ENCODE measurements at places on chromosomes 7 and 10.

DNA sequence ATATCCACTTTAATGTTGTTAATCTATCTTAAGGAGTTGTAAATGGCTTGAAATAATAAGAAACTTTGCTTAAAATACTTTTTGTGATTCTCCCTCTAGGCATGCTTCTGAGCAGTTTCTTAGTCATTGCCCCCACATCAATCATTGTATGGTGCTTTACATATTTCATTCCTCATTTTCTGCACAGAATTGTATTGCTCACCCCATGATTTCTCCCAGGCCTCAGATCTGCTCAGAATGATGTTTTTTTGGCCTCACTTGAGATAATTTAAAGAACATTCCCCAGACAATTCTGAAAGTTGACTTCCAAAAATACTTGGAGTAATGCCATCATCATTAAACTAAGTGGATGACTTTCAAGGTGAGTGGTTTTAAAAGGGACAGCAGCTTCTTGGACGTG lies 82.1 kb upstream of the PRPS1L1 start:
- no peak for DNase-seq

DNA sequence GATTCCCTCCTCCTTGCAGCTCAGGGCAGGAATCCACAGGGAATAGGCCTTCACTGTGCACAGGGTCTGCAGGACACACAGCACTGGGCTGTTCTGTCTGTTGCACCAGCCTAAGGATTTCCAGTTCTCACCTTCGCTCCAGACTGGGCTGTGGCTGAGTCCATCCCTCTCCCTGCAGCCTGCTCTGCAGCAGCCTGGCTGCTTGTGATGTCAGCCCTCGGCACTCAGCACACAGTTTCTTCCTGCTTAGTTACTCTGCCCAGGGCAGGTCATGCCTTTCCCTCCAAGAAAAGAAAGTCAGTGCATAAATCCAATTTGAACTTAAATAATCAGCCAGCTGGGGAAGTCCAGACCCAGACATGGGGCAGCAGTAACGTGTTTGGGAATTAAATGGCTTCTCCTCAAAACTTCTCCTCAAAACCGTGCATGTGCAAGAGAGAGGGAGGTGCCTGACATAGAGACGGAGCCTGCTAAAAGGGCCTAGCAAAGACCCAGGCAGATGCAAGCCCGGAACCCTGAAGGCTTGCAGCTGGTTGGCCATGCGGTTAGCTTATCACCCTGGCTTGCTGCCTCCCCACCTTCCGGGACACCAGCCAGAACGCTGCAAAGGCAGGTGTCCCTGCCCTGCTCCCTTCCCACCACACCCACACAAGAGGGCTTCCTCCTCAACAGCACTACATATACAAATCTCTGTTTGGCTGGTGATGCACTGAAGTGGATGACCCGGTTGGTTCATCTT lies 10.9 kb upstream of the GDF2 start:
- DNase-seq = no peak

- DNase-seq = no peak
Observed at GRCh38 chr7:39651265-39651664, 27.9 kb downstream of the RALA start.

DNA sequence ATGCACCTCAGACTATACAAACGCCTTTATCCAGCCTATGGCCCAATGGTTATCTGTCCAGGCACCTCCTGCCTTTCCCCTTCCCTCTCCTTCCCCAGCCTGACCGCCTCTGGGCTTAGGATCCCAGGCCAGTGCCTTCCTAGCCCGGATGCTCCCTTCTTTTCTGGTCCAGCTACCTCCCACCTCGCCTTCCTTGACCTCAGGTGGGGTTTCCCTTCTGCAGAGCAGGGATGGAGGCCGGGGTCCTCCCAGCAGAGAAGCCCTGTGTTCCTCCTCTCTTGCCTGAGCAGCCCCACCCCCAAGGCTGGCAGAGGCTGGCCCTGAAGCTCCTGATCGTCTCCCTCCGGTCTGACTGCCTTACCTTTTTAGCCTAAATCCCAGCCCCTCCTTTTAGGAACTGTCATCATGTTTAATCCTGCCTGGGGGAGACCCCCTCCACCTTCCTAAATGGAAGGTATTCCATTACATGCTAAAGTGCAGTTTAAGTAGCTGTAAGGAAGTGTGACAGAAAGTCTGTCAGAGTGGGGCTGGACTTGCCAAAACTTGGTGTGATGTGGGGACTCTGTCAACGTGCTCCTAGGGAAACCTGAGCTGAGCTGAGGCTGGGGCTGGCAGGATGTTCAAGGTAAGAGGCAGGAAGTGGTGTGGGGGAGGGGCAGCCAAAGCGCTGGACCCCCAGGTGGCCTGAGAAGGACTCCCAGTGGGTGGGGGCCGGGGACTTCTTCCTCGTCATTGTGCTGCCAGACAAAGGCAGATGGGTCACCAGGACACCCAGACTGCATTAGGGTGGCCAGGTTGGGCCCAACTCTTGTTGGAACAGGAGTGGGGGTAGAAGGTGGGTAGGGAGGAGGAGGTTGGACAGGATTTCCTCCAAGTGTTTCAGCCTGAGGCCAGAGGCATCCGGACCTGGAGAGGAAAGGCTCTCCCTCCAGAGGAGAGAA lies 39.5 kb downstream of the LBX1 start:
- DNase-seq = no peak

GRCh38 chr7:4878336-4879335 lies 4.9 kb downstream of the RADIL start:
- peak; percentile 12 for DNase-seq

DNA sequence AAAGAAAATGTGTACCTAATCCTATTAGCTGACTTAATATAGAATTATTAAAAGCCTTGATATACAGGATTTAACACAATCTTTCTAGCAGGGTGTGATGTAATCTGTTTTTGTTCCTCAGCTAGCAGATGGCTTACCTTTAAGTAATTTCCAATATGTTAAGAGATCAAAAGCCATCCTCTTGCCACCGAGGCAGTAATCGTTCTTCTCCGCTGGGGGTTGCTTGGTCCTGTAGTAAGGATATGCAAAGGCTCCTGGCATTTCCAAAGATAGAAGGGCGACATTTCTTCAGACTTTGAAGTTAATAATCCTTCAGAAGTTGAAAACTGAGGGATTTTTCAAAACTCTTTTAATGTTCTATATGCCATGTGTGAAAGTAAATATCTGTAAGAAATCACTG lies 156.4 kb downstream of the FZD1 start:
- no peak for DNase-seq

GRCh38 chr10:70053841-70054288 lies 1.2 kb downstream of the MACROH2A2 start:
- no peak for DNase-seq

GRCh38 chr10:101525848-101526247 lies 62.2 kb downstream of the POLL start:
- DNase-seq = no peak

DNA sequence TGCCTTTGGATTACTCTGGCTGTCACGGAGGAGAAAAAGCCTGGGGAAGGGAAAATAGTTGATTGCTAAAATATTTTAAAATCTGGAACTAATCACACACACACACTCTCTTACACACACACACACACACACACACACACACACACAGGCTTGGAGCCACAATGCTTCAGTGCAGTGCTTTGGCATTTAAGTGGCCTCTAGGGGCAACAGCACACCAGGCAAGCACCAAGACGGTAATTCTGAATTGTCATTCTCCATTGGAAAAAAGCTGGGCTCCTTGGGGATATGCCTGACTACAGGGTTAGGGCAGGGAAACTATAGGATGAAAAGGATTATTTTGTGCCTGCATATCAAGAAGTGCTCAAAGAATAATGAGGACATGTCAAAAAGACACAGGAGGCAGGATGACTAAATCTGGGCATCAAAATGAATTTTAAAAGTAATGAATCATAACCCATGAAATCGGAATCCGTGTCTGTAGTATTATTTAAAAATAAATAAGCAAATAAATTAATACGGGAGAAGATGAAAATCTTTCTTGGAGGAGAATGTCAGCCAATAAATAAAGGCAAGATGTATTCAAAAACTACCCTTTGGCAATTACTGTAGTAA lies 30.4 kb upstream of the DDC start:
- DNase-seq = no peak

GRCh38 chr10:121466424-121466823 lies 131.8 kb downstream of the FGFR2 start:
- DNase-seq = no peak

Data from BJ (cell line).